ENCODE measurements at places on chromosomes 4 and X.

DNA sequence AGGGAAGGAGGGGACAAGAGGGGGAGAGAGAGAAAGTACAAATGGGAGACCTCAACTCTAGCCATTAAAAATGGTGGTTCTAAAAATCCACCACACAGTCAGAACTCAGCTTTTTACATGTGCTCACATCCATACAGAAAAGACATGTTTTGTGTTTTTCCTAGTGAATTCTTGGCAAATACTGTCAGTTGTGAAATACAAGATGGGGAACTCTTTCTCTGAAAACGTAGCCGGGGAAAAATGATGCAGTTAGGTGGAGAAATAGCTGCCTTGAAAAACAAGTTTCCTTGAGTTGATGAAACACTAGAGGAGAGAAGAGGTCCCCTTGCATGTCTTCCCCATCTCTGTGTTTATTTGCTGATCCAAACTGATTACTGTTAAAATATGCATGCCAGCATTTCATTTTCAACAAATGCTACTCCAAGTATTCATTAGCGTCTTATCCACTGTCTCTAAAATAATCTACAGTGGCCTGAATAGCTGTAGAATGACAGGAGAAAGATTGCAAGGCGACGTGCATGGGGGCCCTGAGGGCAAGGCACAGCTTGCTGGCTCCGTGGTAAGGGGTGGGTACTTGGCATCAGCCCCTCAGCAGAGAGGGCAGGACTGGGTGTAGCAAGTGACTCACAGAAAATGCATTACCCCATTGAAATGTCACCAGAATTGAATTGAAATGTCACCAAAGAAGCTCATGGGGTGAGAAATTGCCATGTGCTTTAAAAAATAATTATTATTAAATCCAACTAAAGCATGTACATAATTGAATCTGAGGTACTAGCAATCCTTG, 48.1 kb upstream of the TBL1X start:
- peak; percentile 65 for DNase-seq

GRCh38 chrX:129512409-129512808, 10.9 kb downstream of the SMARCA1 start:
- no peak for DNase-seq

GRCh38 chrX:48883729-48884128, 13.8 kb downstream of the TIMM17B start:
- DNase-seq: no peak

DNA sequence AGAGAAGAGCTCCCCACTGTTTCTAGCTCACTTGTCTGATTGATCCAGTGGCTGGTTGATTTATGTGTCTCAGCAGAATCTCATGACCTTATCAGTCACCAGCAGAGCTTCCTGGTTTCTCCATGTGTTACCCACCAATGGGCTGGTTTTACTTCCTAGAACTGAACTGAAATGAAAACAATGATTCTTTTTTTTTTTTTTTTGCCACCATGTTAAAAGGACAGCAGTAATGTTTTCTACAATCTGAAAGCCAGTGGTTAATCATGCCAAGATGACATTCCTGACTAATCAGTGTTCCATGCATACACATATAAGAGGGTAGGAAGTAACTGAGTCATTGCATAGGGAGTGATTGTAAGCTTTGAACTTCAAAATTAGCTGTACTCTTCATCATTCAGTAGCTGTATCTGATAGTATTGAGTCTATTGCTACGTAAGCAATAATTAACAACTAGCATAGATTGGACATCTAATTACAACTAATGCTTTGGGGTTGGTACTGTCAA, 67.7 kb downstream of the SLC4A4 start:
- DNase-seq: peak; percentile 82

- no peak for DNase-seq
Observed at GRCh38 chrX:38018766-38019425, 12.5 kb downstream of the SYTL5 start.

- DNase-seq: peak; percentile 38
Observed at GRCh38 chr4:140726776-140727500, 29.2 kb downstream of the TBC1D9 start.

DNA sequence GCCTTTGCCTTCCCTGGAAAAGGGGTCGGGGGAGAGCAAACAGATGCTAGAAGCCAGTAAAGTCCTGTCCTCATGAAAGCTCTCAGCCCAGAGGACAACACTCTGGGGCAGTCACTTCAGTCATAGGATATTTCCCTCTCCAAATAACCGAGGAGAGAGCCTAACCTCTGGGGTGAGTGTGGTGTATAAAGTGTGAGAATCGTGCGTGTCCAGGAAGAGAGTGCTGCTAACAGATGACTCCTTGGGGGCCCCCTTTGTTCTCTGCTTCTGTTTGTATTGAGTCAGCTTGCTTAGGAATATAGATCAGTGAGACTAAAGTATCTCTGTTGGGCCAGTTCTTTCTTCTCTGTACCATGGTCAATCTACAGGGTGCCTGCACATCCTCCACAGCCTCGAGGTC, 247.2 kb downstream of the PALLD start:
- DNase-seq: no peak

All from EH (cell line).